Stimulated activated CD8-positive, alpha-beta memory T cell treated with anti-CD3 and anti-CD28 coated beads, Interleukin-4, amount 100 ng/mL, for 1 hour (primary cell): ENCODE measurements at places on chromosomes 13 and 19.

DNA sequence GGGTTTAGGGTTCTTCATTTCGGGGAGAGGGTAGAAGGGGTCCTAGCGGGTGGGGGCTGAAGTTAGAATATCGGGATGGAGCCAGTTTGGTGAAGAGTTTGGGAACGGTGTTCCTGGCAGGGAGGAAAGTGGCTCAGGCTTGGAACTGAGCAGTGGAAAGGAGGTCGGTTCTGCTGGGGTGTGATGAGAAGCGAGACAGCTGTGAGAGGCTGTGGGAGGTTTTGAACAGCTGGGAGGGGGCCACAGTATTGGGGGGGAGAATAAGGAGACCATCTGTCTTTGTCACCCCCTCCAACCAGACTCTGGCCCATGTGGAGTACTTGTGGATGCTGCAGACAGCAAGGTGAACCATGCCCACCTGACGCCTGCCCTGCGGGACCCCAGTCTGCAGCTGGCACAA lies 1.0 kb upstream of the TM6SF2 start:
- no peak for DNase-seq

GRCh38 chr13:106001443-106001842 lies 534.0 kb downstream of the EFNB2 start:
- DNase-seq = no peak

DNA sequence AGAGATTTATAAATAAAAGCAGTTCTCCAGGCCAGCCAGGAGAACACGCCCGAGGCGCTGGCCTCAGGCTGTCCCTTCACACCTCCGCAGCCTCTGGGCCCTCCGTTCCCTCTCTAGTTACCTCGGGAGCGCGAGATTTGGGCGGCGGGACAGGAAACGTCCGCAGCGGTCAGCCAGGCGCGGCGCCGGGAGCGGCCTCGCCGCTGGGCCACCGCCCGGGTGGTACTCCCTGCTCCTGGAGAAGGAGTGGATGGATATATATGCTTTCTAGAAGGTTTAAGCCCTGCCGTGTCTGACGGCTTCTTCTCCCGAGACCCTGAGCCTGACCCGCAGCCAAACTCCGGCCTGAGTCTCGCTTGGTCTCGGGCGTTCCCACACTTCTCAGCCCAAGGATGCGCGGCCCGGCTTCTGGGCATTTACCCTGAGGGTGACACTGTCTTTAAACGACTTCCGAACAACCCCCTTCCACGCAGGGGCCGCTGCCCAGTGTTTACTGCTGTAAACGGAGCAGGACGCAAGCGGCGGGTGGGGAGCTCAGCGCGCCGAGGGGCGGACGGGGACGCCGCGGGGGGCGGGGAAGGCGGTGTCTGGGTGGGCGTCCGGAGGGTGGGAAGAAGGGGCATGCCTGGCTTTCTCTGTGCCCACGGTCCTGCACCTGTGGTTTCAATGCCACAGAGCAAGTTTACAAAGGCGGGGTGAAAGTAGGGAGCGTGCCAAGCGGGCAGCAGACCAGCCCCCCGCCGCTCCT lies 2.0 kb upstream of the ZIC2 start:
- DNase-seq = no peak

DNA sequence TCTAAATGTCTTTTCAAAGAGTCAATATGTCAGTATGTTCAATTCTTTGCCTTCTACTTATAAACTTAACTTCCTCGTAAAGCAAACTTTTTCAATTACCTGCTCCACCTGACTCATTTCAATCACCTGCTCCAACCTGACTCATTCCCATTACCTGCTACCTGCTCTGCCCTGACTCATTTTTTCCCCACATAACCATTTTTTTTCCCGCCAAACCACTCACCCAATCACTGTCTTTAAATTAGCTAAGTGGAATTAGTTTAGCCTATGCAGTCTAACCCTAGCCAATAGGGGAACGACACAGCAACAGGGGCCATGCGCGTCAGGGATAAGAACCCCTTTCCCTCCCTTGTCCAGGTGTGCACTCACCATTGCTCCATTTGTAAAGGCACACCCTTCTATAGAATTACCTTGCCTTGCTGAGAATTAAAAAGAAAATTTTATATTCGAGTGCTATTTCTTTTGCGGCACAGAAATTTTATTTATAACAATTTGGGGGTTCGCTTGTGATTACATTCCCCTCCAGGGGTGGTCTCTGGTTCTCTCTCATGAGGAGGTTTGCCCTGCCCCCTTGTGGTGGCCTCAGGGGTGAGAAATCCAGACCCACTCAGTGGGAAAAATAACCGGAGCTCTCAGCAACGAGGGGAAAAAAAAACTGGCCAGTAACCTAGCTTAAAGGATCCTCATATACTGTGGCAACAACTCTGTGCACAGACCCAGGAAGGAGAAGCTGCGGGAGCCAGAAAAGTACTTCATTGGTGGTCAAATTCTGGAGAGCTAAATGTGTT lies 193.1 kb downstream of the ZNF486 start:
- no peak for DNase-seq

DNA sequence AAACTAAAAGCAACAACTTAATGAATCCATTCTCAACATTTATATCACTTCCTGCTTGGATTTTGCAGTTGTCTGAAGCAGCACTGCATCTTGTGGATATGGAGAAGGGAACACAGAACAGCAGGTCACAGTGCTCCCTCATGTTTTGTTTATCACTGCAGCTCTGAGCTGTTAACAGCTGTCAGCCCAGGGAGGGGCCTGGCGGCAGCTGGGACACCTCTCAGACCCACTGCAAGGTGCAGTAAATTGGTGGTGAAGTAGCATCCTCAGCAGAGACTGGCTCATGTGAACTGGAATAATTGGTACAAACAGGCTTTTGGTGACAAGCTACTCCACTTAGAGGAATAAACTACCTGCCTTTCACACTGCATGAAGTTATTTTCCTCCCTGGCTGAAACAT lies 170.4 kb downstream of the LIG4 start:
- no peak for DNase-seq

DNA sequence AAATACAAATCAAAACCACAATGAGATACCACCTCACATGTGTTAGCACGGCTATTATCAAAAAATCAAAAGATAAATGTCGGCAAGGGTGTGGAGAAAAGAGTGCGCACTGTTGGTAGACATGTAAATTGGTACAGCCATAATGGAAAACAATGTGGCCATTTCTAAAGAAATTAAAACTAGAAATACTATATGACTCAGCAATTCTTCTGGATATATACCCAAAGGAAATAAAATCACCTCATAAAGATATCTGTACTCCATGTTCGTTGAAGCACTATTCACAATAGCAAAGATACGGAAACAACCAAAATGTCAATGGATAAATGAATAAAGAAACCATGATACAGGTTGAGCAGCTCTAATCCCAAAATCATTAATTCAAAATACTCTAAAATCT lies 30.8 kb downstream of the VWA8 start:
- DNase-seq = no peak

DNA sequence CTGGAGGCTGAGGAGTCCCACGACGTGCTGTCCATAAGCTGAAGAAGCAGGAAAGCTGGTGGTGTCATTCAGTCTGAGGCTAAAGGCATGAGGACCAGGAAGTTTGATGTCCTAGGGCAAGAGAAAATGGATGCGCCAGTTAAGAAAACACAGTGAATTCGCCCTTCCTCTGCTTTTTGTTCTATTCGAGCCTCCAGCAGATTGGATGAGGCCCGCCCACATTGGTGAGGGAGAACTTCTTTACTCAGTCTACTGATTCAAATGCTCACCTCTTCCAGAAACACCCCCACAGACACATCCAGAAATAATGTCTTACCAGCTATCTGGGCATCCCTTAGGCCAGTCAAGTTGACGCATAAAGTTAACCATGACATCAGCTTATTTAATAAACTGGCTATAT lies 7.5 kb upstream of the TTYH1 start:
- no peak for DNase-seq

DNA sequence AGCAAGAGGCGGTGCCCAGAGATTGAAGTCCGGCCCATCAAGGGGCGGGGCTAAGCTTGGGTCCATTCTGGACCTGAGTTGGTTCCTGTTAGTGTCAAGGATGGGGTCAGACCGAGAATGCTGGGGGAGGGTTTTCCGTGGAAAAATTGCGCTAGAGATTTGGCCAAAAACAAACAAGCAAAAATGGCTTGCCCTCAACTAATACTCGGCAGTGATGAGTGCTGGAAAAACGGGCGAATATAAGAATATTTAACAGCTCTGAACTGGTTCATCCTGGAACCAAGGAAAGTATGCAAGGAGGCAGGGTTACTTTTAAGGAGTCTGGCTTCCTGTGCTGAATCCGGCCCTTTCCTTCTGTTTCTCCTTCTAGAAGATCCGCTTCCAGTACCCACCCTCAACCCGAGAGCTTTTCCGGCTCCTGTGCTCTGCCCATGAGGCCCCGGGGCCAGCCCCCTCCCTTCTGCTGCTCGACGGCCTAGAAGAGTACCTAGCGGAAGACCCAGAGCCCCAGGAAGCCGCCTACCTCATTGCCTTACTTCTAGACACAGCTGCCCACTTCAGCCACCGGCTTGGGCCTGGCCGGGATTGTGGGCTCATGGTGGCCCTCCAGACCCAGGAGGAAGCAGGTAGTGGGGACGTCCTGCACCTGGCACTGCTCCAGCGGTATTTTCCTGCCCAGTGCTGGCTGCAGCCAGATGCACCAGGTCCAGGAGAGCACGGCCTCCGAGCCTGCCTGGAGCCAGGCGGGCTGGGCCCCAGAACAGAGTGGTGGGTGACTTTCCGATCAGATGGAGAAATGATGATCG lies 880 bp downstream of the SWSAP1 start:
- peak; percentile 17 for DNase-seq

DNA sequence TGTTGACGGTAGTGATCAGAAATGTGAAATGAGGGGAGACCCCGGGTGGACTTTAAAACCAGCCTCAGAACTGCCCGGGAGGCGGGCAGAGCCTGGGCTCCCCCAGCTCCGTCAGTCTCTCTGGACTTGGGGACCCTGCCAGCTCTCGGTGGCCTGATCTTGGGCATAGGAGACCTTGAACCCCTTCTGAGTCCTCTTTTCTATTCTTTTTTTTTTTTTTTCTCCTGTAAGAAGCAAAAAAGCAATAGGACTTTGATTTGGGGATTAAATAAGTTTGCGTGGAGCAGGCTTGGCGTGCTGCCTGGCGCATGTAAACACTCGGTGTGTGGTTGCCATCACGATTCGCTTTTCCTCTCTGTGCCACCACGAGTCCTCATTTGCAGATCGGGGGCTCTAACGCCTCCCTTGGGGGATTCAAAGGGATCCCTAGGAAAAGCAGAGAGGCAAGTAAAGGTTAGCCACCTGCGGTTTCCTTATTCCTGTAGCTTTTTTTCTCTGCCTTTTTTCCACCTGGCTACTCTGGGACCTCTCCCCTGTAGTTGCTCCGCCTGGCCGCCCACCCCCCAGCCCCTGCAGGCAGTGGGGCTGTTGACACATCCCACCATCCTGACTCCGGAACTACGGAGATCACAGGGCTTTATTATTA lies 1.3 kb downstream of the SAFB start:
- DNase-seq = no peak

DNA sequence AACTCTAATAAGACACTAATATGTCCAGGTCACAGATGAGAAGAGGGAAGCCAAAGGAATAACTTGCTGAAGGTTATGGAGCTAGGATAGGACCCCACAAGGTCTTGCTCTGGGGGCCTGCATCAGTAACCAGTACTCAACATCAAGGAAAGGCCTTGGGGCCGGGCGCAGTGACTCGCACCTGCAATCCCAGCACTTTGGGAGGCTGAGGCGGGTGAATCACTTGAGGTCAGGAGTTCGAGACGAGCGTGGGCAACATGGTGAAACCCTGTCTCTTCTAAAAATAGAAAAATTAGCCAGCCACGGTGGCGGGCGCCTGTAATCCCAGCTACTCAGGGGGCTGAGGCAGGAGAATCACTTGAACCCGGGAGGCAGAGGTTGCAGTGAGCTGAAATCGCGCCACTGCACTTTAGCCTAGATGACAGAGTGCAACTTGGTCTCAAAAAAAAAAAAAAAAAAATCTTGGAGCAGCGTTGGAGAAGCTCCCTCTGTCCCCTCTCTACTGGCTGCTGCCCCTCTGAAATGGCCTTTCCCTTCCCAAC lies 1.8 kb downstream of the LONP1 start:
- DNase-seq = no peak

GRCh38 chr13:112709825-112710783 lies 20.3 kb downstream of the ATP11A start:
- DNase-seq = no peak

DNA sequence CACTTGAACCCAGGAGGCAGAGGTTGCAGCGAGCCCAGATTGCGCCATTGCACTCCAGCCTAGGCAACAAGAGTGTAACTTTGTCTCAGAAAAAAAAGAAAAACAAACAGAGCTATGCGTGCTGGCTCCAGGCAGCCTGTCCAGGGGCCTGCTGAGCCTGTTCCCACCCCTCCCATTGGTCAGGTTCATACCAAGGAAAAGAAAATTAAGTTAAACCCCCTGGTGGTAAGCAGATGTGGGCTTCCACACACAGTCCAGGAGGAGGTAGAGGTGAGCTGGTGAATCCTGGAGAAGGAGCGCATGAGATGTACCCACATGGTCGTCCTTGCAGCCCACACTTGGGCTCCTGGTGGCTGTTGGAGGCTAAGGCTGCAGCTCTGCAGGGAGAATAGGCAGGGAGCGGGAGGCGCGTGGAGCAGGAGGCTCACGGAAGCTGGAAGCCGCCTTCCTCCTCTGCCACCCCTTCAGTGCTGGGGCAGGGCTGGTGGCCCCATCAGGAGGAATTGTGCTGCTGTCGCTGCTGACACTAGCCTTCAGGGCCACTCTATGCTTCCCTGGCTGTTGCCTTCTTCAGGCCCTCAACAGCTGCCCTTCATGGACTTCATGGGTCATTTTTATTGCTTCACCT lies 10.5 kb upstream of the CHAMP1 start:
- no peak for DNase-seq

GRCh38 chr19:49189259-49189658 lies 31.7 kb downstream of the TRPM4 start:
- DNase-seq = no peak

DNA sequence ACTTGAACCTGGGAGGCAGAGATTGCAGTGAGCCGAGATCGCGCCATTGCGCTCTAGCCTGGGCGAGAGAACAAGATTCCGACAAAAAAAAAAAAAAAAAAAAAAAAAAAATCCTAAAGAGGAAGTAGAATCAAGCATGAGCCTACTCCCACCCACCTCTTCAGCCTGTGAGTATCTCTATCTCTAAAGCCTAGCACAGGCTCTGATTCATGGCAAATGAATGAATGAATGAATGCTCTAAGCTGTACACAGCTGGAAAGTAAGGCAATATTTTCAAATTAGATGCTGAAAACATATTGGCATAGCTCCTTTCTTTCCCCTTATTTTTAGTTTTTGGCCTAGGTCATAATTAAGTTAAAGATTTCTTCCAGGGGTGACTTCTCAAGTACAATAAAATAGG lies 35.7 kb upstream of the FAM216B start:
- no peak for DNase-seq

GRCh38 chr13:109370496-109370895 lies 415.9 kb downstream of the IRS2 start:
- no peak for DNase-seq

GRCh38 chr13:55553701-55554100 lies 1587.0 kb upstream of the PRR20A start:
- DNase-seq = no peak

DNA sequence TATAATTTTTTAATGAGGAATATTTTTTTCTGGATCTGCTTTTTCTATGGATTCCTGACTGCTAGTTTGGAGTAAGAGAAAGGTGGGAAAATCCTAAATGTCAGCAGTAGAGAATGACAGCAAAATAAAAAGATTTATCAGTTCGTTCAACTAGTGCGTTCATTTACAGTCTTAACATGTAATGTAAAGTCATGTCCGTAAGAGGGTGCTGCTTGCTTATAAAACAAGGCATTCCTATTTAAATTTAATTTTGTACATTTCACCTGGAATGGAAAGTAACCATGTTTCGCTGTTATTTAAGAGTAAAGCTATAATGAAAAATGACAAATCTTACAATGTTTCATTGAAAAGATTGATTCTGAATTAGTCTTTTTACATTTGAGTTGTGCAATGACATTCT lies 76.6 kb downstream of the ZMYM2 start:
- no peak for DNase-seq

- DNase-seq = no peak
These were observed 1258.6 kb downstream of the PCDH9 start for GRCh38 chr13:65971541-65971940.
